Kasumi-1 (cell line): ENCODE measurements at places on chromosomes 5 and 9.
A peak's percentile ranks its signal among the peaks of the same experiment; 100 is the strongest.

DNA sequence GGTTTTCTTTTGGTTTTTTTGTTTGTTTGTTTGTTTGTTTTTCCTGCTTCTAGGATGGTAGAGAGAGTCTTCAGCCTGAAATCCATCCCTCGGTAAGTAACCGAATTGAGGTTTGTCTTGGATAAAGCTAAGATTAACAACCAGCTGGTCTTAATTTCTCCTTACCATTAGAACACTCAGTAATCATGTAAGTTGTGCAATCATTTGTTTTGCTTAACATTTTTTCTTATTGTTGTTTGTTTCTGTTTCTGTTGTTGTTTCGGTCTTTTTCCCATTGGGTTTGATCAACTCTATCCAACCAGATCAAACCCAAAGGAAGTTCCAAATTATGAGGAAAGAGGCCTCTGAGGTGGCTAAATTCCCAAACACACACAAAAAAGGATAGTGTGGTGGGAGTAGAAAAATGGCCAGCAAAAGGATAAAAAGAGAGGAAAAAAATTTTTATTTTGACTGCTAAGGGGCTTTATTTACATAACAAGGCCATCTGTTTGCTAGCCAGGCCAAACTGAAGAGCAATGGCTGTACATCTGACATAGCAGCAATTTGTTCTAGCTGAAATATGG lies 49.6 kb upstream of the ANKRD31 start:
- DNase-seq: no peak

GRCh38 chr9:137516144-137516917 lies 33.9 kb downstream of the PNPLA7 start:
- DNase-seq: no peak

DNA sequence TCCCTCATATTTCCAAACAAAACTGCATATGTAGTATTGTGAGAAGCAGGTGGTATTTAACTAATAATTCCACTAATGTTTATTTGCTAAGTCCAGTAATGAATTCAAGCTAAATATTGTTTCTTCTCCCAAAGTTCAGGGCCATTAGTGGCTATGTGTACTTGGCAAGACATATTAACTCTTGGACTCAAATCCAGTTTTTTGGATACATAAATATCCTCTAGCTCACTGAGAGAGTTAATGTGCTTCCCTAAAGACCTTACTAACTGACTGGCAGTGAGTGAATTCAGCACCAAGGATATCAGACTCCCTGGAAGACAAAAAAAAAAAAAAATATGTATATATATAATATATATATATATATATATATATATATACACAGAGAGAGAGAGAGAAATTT lies 214.1 kb downstream of the RAB3C start:
- no peak for DNase-seq

GRCh38 chr5:111783537-111783936 lies 26.5 kb upstream of the NREP start:
- no peak for DNase-seq

DNA sequence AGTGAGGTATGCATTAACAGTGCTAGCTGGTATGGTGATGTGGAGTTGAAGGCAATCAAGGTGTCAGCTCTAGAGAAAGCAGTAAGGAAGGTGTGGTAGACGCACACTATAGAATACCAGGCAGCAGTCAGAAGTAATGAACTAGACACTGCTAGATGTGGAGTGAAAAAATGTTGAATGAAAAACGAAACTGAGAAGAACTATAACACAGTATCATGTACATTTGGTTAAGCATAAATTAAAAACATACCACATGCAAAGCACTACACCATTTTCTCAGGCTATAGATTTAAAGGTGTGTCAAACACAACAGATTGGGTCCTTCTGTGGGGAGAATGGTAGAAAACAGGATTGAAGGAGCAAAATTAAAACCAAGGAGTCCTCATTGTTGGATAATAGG lies 15.4 kb downstream of the ZNF622 start:
- no peak for DNase-seq

DNA sequence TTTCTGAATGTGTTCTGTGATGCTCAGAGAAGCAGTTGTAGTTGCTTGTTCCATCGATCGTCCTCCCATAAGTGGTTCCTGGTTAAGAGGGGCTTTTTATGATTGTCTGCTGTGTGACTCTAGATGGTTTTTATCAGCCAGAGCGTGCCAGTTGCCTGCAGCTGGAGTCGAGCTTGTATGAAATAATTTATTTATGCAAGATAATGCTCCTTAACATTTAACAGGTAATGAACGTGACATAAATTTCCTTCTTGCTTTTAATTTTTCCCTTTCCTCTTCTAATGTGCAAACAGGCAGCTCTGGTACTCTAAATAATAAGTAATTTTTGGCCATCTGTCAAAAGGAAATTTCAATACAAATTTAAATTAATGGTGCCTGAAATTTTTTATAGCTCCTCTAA lies 84.4 kb downstream of the TLE4 start:
- DNase-seq: no peak

DNA sequence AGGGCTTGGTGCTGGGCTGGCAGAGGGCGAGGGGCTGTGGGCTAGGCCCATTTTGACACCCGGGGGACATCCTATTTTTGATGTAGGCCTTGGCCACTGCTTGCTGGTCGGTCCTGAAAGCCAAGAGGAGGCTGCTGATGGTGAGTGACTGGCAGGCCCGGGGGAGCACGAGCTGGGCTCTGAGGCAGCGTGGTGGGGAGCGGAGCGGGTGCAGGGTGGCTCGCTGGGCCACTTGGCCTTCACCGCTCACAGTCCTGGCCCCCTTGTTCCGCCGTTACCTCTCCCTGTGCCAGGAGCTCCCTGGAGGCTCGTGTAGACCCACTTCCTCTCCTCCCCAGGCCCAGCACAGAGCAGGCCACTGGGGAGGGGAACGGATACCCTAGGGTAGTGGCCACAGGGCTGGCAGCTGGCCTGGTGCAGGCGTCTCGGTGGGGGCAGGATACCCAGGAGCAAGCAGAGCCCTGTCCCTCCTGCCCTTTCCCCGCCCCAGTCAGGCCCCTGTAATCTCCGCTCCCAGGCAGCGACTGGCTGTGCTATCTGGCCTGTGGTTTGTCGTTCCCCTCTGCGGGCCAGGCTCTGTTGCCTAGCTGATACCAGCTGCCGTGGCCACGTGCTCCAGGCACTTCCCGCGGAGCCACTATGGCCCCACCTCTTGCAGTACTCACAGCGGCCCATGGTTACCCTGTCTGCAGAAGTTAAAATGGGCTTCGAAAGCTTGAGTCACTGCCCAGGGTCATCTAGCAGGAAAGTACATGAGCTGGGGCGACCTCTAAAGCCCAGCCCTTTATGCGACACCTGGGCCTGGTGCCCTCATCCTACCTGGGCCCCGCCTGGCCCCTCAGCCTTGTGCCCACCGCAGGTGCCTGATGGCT lies 11.7 kb upstream of the DOLPP1 start:
- DNase-seq: peak; percentile 96

- DNase-seq: no peak
Measured at GRCh38 chr9:98168153-98168780, 24.2 kb downstream of the CORO2A start.

DNA sequence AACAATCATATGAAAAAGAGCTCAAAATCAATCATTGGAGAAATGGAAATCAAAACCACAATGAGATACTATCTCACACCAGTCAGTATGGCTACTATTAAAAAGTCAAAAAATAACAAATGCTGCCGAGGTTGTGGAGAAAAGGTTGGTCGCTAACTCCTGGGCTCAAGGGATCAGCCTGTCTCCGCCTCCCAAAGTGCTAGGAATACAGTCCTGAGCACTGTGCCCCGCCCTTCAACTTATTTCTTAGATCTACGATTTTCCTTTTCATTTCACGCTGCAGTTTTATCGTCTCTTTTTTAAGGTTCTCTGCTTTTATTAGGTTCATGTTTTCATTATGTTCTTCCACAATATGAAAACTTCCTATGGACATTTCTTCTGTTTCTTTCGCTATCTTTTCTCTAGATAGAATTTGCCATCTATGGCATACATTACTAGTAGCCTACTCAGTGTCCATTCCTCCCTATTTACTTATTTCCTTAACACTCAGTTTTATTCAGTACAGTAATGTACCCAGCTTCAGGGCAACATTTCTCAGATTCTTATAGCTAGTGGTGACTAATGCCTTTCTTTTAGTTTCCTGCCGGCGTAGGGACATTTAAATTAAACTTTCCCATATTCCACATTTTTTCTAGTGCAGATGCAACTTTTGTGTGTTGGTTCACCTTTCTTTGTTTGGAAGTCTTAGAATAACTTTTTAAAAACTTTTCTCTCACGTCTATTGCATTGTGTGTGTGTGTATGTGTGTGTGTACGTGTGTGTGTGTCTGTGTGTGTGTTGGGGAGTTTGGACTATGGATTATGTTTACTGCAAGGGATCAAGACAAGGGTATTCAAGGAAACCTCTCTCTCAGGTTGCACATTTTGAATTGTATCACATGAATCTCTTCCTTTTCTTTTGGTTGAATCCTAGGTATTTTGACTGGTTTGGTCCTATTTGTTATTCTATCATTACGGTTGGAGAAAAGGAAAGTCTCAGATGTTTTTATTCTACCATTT lies 21.6 kb upstream of the FBN2 start:
- no peak for DNase-seq

DNA sequence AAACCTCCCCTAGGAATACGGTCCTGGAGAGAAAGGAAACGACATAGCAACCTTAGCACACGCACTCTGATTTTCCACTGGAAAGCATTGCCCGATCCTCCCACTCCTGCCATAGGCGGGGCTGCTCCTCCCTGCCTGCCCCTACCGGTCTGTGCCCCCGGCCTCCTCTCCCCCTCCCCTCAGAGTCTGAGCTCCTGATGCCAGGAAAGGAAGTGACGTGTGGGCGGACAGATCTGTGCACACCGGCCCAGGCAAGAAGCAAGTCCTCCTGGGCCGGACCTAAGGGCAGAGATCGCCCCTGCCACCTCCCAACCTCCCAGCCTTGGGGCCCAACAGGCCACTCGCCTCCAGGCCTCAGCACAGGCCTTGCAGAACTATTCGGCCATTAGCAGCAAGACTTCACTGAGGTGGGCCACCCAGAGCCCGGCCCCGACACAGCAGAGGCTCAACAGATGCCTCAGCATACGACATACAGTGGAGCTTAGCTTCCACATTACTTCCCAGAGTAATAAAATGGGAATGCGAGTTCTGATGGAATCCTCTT lies 7.2 kb downstream of the NINJ1 start:
- DNase-seq: no peak

- DNase-seq: no peak
Measured at GRCh38 chr5:10149911-10150310, 99.8 kb downstream of the ATPSCKMT start.

- DNase-seq: no peak
Measured at GRCh38 chr5:96506376-96506775, 73.3 kb upstream of the PCSK1 start.

DNA sequence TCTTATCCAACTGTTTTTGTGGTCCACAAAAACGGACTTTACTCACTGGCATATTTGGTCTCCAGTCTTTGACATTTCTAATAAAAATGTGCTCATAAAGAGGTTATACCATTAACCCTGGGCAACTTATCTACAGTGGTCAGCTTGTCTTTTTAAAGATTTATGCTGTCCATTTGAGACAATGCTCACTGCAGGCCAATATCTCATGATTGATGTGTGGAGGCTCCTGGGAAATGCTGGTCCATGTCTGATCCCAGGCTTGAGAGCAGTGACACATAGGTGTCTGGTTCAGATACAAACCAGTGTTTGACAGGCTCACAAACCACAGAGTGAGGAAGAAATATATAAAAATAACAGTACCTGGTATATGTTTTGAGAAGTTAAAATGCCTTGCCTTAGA lies 180.7 kb downstream of the TARS1 start:
- no peak for DNase-seq
